ENCODE measurements at places on chromosomes 3 and 15. TPM values are rescaled to one million over a fixed set of nuclear protein-coding genes. Genes with fewer than 3 reads are reported as not detected.

ATP6V1A gene
- total RNA-seq = 22.7 TPM

CDCP1 gene
- total RNA-seq = 6.4 TPM

ZPLD1 gene
- total RNA-seq = not detected

MED12L gene
- total RNA-seq = 0.42 TPM

GRCh38 chr15:92394309-92395097 is 822 bp downstream of the ST8SIA2 start:
- DNase-seq = no peak

GRCh38 chr3:23461069-23461468 is 257.9 kb downstream of the UBE2E2 start:
- no peak for DNase-seq

DNA sequence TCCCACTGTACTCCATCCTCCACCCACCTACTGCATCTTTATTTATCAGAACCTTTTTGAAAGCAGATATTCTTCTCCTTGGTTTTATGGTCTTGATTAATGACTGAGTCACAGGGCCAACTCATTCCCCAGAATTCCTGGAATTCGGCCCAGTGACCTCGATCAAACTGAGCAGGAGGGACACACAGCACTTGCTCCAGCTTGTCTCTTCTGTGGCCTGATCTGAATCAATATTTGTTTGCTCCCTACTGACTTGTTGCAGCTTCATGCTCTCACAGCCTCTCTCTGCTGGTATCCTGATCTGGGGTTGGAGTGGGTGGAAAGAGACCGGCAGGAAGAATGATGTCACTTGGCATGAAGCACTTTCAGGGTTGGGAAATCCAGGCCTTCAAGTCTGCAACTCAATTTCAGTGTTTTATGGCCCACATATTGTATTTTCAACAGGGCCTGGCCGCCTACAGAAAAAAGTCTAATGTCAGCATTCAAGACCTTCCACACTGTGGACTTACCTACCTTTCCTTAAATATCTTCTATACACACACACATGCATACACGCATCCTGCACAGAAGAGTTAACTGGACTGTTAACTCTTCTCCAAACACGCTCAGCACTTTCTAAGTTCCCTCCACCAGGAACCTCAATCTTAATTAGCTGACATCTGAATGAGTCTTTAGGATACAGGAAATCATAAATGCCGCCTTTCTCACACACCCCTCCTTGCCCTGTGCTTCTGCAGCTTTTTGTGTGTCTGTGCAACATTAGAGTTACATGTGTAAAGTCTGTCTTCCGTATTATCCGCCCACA is 4.6 kb downstream of the ANXA2 start:
- DNase-seq = no peak

DNA sequence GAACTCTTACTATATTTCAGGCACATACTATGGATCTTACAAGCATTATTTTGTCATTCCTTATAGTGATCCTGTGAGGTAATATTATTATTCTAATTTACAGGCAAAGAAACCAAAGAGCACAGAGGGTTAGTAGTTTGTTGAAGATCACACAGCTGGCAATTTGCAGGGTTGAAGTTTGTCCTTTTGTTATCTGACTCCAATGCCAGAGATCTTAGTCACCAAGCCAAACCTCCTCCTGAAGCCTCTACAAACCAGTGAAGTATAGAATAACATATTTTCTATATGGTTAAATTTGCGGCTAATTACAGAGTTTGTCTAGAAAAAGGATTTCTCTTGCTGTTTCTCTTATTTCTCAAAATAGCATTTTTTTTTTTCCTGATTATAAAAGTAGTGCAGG is 11.2 kb downstream of the ISLR2 start:
- DNase-seq = no peak

DNA sequence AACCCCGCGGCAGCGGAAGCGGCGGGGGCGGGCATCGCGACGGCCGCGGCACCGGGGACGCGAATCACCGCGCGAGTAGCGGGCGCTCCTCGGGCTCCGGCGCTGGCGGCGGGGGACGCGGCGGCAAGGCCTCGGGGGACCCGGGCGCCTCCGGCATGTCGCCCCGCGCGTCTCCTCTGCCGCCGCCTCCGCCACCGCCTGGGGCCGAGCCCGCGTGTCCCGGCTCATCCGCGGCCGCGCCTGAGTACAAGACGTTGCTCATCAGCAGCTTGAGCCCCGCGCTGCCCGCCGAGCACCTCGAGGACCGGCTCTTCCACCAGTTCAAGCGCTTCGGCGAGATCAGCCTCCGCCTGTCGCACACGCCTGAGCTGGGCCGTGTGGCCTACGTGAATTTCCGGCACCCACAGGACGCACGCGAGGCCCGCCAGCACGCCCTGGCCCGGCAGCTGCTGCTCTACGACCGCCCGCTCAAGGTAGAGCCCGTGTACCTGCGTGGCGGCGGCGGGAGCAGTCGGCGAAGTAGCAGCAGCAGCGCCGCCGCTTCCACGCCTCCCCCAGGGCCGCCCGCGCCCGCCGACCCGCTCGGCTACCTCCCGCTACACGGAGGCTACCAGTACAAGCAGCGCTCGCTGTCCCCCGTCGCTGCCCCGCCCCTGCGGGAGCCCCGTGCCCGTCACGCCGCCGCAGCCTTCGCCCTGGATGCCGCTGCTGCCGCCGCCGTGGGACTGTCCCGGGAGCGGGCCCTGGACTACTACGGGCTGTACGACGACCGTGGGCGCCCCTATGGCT is 675 bp downstream of the RBM15B start:
- no peak for DNase-seq

GRCh38 chr3:97804471-97804870 is 17.3 kb upstream of the CRYBG3 start:
- DNase-seq = no peak

GRCh38 chr3:3464131-3464530 is 284.6 kb upstream of the CRBN start:
- DNase-seq = no peak

DNA sequence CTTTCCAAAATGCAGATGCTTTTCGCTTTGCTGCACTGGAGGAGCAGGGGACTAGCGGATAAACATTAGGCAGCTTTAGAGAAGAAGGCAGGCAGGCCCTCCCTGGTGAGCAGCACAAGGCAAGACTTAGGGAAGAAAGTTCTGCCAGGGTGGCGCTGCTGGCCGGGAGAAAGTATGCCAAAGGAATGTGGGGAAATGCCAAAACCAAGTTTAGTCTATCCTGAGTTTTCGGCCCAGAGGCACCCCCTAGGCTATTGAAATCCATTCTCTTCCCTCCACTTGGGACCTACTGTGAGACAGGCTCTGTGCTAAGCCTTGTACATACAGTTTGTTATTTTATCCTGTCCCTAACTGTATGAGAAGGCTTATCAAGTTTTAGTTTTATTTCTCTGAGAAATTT is 9.2 kb downstream of the SHC4 start:
- peak; percentile 84 for DNase-seq

- peak; percentile 92 for DNase-seq
Measured at GRCh38 chr15:39581793-39582285, 960 bp downstream of the THBS1 start.

DNA sequence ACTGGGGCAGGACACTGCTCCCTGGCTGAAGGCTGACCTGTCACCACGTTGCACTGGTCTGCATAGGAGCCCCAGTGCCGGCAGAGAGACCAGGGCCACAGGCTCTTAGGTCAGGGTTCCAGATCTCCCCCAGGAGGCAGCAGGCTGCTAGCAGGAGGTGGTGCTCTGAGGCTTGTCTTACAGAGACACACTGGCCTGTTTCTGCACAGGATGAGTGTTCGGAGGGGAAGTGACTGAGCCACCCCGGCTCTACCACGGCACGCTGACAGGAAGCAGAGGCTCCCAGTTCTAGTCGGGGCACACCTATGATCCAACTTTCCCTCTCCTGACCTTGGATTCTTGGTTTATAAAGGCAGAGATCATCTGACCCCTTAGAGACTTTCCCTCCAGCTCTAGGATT is 8.6 kb downstream of the FBXL22 start:
- DNase-seq = no peak

- DNase-seq = no peak
Measured at GRCh38 chr3:172263781-172264486, 184.3 kb downstream of the GHSR start.

- DNase-seq = no peak
Measured at GRCh38 chr15:75672646-75673425, 25.1 kb downstream of the SNX33 start.

DNA sequence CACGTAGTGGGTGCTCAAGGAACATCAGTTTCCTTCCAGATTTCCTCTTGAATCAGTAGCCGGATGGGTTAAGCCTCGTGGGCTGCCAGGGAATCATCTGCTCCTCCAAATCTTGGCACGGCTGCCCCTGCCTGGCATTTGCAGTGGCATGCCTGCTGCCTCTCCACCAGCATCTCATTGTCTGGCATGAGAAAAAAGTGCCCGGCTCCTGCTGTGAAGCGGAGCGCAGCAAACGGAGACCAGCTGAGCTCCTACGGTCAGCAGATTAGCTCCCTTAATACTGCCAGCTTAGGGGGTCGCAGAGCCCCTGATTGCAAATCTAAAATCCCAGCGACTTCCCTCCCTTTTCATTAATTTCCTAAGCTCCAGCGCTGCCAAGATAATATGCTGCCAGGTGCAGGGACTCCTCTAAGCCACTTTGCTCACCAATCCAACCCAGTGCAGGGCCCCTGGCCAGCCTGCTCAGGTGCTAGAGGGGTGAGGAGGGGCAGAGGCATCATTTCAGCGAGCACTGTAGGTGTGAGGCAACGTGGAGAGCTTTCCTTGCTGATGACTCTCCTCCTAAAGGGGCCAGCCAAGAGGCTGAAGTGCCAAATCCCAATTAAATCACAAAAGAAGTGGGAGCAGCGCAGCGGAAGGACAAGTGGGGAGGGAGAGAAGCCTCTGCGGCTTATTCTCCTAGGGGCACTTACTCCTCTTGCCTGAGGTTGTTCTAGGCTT is 49.6 kb upstream of the ST8SIA2 start:
- no peak for DNase-seq

DNA sequence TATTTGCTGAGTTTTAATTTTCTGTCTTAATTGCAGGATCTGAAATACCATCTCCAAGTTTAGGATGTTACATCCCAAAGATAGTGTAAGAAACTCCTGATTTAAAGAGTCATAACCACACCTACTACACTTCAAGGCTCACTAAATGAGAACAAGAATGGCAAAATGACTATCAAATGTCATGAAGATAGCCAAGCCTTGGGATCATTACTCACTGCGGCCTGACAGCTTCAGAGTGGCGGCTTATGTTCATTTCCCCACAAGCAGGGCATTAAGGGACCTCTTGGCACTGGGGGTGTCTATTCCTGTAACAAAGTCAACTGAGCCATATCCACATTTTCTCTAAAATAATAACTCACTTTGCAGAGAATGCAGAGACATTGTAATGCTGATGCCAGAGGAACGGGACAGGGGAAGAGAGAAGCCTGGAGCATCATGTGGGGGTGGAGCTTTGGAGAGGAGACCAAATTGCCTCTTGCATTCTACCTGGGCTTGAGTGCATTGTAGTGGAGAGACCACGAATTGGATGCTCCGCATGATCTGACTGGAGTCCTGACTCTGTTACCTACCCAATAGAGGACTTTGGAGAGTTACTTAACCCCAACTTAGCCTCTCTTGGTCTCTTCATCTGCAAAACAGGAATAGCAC is 219.2 kb downstream of the OPA1 start:
- DNase-seq = no peak

- DNase-seq = no peak
Measured at GRCh38 chr15:88610701-88611231, 10.4 kb upstream of the AEN start.

- DNase-seq = no peak
Measured at GRCh38 chr3:33035596-33035995, 61.4 kb downstream of the GLB1 start.

DNA sequence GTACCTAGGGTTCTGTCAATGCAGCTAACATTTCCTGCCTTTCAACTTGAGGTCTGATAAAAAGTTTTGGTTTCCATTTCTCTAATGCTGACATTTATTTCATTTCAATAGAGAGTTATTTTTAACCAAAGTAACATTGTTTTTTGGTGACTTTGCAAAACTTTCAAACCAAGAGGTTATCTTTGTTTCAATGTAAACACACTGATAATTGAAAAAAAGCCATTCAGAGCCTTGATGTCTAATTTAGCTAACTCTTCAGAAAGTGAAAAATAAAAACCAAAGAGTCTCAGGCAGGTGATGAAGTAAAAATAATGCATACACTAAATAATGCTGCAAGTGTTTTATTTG is 9.6 kb upstream of the TIPARP start:
- no peak for DNase-seq

DNA sequence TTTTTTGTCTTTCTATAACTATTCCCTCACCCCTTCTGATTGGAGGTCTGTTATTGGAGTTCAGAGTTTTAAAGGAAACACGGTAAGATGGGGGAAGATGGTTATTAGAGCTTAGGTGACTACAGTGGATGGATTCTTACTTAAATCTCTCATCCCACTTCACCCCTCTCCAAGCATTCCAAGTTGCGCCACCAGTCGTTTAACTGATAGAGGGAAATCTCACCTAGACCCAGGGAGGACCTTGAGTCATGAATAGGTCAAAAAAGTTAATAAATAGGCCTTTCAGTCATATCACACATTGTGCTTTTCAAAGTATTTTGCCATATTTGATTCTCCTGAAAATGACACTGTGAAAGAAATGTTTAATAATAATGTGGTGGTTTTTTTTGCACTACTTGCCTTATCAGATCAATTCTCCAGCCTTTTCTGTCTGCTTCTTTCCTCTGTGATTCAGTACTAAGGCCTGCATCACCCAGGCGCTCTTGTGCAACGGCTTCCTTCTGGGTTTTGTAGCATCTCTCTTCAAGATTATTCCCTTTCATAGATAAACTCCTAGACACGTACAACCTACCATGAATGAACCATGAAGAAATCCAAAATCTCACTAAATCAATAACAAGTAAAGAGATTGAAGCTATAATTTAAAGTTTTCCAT is 100.4 kb upstream of the TGFBR2 start:
- DNase-seq = no peak

DNA sequence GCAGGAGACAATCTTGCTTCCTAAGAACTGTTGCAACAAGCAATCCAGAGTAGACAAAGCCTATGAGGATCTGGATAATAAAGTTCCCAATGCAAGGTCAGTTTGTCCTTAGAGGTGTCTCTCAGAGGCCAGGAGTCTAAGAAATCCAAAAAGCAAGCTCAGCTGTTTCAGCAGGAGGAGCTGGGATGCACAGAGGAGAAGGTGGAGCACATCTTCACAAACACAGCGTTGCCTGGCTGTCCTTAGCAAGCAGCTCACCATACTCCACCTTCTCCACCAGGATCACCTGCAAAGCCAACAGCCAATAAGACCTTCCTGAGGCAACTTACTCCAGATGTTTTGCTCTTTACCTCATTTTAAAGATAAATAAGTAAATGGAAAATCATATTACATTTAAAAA is 365 bp downstream of the ZBED2 start:
- DNase-seq = no peak
